C1 segment of cervical spinal cord (tissue), 14 donors: ENCODE measurements at places on chromosomes 3 and 15.

GRCh38 chr3:111548092-111548491 is 6.1 kb downstream of the CD96 start:
- DNase-seq, result no peak

DNA sequence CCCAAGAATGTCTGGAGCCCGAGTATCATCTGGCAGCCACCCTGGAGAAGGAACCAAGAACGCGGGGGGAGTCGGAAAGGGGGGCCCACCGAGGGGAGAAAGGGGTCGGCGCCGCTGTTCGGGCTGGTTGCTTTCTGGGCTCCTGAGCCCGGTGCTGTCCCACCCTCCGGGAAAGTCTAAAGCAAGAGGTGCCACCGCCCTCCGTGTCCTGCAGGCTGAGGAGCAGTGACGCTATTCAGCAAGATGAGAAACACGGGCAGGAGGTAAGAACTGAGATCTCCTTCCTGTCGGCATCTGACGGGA is 234.8 kb downstream of the XXYLT1 start:
- DNase-seq, result no peak

GRCh38 chr3:113245761-113246161 is 34.4 kb downstream of the BOC start:
- no peak for DNase-seq

- DNase-seq, result no peak
Observed at GRCh38 chr15:60804551-60804950, 325.6 kb upstream of the ICE2 start.

- DNase-seq, result no peak
Observed at GRCh38 chr15:79065361-79065705, 25.2 kb downstream of the RASGRF1 start.

- DNase-seq, result no peak
Observed at GRCh38 chr3:37859908-37860199, 1.8 kb upstream of the CTDSPL start.

DNA sequence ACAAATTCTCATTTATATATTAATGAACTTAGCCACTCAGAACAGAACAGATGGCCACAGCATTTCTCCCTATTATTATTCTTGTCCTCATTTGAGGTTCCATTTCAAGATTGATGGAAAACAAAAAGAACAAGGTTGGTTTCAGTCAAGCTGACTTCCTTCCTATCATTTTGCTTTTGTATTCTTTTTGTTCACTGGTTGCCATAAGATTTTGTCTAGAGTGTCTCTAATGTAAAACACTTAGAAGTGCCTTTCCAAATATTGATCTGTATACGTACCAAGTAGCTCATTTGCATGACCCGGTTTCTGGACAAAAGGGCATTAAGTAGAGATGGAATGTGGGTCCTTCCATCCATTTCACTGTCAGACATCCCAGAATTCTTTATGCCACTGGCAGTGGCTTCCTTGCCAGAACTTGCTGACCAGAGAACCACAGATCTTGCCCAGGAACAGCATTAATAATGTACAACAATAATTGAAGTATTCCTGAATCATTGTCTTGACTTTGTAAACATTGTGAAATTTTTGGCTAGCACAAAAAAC is 63.8 kb downstream of the PEX5L start:
- no peak for DNase-seq
